ENCODE measurements at places on chromosomes 5 and 9. TPM values are rescaled to one million over a fixed set of nuclear protein-coding genes. Genes with fewer than 3 reads are reported as not detected.

SYK gene
- total RNA-seq: 55.9 TPM

- no peak for DNase-seq
Measured at GRCh38 chr5:169933616-169934015, 46.7 kb downstream of the INSYN2B start.

- DNase-seq: no peak
Measured at GRCh38 chr9:120403543-120403856, 176.5 kb downstream of the CDK5RAP2 start.

DNA sequence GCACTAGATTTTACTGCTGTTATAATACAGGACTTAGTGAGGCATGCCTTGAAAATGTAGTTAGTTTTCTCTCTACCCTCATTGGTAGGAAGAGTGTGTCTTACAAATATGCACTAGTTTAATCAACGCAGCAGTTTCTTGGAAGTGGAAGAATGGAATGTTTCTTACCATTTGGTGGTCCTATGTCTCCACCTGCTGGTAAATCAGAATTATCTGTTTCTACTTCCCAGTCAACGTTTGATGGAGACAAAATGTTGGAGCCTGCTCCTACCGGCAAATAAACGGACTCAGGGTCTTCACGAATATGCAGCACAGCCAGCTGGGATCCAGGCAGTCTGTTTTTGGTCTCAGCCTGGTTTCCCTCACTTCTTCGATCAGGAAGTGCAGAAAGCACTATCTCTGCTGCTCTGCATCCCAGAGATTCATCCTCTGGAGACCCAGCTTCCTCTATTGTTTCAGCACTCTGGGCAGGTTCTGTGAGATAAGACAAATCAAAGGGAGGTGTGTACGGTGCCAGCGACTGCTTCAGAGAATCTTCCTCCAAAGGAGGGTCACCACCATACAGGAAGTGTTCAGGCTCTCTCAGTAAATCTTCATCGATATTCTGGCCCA, 59.5 kb upstream of the PCA3 start:
- DNase-seq: peak; percentile 28

DNA sequence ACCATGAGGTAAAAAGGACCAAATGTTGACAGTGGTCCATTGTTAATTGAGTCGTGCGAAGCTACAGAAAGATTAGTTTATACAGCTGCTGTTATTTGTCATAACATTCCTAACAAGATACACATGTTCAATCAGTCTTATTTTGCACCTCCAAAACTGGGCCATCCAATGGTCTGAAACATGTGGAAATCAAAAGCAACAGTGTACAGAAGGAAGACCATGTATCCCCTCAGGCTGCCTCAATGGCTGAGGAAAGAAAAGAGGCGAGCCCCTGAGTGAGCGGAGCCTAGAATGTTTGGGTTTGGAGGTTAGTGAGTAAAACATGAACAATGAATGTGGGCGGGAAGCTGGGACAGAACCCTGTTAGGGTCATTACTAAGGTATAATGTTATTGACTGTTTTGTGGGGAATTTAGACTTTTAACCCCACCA, 35.6 kb downstream of the NFIB start:
- no peak for DNase-seq

DNA sequence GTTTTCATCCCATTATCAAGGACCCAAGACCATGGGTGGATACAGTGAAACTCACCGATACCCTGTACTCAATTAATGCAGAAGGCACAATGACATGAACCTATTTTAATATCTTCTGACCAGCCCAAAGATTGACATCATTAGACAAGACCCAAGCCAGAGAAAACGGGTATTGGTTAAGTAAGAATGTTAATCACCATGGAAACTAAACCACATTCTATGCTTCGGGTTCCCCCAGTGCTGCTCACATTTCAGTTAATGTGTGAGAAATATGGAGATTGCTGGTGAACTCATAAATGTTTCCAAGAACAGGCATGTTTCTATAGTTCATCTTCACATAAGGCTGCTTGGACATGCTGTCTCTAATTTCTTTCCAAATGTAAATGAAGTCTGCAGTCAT, 77.0 kb downstream of the IRX2 start:
- no peak for DNase-seq

GRCh38 chr9:78064075-78064474, 32.5 kb upstream of the GNAQ start:
- DNase-seq: no peak

SPAG8 gene
- total RNA-seq: 3.1 TPM

SLC36A3 gene
- not detected for total RNA-seq

- no peak for DNase-seq
Measured at GRCh38 chr5:119353686-119354366, 2.0 kb upstream of the TNFAIP8 start.

CCL27 gene
- 4.4 TPM for total RNA-seq

DNA sequence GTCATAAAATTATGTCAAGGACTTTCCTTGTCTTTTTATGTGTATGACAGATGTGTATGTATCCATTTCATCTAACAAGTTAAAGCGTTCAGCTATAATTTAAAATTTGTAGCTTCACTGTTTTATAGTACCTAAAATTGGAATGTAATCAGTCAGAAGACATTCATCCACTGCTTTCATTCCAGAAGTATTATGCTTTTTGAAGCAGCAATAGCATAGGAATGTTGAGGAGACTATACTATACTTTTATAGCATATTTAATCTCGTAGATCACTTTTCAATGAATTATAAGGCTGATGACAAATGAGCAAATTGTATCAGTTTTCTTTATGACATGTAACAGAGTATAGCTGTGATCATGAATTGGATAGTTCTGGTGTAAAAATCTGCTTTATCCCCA, 6.9 kb downstream of the PCDHGA12 start:
- DNase-seq: no peak

- DNase-seq: no peak
Measured at GRCh38 chr5:16981700-16982099, 45.6 kb upstream of the MYO10 start.

GRCh38 chr5:7053125-7053524, 339.9 kb downstream of the TENT4A start:
- DNase-seq: no peak

CNTNAP3B gene
- 3.3 TPM for total RNA-seq

- DNase-seq: no peak
Measured at GRCh38 chr5:909994-910768, 17.5 kb downstream of the TRIP13 start.

ABO gene
- 0.14 TPM for total RNA-seq

- DNase-seq: no peak
Measured at GRCh38 chr5:33075731-33076130, 364.6 kb downstream of the NPR3 start.

Data from thymus (tissue), 14 donors.